ENCODE measurements at places on chromosomes 4 and X.

GRCh38 chrX:40468033-40468846 lies 112.5 kb upstream of the ATP6AP2 start:
- peak; percentile 39 for DNase-seq

GRCh38 chr4:17352357-17352756 lies 159.5 kb downstream of the QDPR start:
- DNase-seq = no peak

DNA sequence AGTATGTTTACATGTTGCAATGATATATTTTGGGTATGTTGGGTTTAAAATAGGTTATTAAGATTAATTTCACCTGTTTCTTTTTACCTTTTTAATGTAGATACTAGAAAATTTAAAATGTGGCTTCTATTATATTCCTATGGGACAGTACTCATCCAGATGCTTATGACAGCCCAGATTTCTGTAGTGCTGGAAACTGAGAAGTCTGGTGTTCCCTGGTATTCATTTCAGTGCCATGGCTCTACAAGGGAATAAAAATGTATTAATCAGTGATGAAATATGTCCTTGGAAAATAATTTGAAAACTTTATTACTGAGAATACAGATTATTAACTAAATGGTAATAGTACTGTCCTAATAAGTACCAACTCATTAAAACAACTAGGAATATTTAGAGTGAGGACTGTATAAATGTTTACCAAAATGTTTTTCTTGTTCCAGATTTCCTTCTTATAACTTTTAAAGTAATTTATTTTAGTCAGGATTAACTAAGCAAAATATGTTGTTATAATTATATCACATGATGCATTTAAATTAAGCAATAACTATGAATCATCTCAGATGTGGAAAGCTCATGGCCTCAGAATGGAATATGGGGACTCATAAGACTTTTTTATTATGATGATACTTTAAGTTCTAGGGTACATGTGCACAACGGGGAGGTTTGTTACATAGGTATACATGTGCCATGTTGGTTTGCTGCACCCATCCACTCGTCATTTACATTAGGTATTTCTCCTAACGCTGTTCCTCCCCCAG lies 25.3 kb downstream of the ARHGAP24 start:
- no peak for DNase-seq

GRCh38 chrX:115564243-115564642 lies 3.3 kb downstream of the PLS3 start:
- DNase-seq = no peak

DNA sequence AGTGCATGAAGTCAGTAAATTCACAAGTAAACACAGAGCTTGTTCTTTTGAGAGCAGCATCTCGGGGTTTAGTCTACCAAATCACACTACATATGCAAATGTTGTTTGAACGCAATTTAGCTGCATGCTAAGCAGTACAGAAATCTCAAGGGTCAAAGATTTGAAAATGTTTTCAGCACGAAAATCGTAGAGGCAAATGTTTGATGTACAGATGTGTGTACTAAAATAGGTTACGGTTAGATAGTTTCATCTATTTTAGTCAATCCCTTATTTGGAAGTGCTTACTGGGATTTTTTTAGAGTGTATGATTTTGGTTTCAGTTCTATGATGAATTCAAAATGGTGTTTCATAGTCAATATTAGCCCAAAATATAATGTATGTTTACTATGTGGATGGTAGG lies 1928.2 kb upstream of the TENM3 start:
- DNase-seq = no peak

- DNase-seq = no peak
Measured at GRCh38 chr4:138114434-138114833, 127.7 kb downstream of the SLC7A11 start.

- no peak for DNase-seq
Measured at GRCh38 chr4:55770662-55771061, 48.9 kb upstream of the EXOC1L start.

GRCh38 chr4:19239565-19239964 lies 1012.1 kb upstream of the SLIT2 start:
- DNase-seq = no peak

DNA sequence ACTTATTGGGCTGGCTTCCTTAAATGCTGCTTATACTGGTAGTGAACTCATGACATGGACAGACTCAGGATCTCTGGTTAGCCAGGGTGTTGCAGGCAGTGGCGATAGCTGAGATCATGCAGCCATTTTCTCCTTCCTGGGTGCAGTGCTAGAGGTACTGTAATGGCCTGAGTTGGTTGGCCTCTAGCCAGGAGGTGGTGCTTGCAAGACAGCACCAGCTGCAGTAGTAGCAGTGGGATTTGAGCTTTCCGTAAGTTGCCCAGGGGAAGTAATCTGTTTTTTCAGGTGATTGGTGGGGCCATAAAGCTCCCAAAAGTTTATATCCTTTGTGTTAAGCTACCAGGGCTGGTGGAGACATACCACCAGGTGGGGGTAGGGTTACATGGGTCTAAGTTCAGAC lies 45.1 kb upstream of the AADAT start:
- DNase-seq = no peak

DNA sequence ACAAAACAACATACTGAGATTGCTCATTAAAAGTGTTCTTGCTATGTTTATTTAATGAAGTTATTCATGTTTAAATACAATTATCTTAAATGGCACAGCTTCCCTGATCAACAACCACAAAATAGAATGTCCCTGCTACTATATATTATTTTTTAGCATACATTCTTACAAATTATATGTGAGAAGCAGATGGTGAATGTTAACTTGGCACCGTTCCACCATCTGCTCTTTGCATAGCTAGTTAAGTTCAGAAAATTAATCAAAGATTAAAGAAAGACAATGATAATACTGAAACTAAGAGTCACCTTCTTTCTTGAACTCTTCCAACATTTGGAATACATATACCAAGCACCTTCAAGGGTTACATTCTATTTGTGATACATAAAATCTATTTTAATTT lies 94.2 kb downstream of the PPP3CA start:
- DNase-seq = no peak

GRCh38 chrX:11190745-11191510 lies 79.8 kb downstream of the HCCS start:
- no peak for DNase-seq

GRCh38 chr4:76515975-76516843 lies 81.2 kb downstream of the SHROOM3 start:
- DNase-seq = no peak

- DNase-seq = peak; percentile 69
Measured at GRCh38 chrX:86047174-86047935, at the start of gene CHM. Gene CHM, minus strand, starts transcription at chrX:86047558. Its CDS starts 26 bp downstream, at chrX:86047532.

DNA sequence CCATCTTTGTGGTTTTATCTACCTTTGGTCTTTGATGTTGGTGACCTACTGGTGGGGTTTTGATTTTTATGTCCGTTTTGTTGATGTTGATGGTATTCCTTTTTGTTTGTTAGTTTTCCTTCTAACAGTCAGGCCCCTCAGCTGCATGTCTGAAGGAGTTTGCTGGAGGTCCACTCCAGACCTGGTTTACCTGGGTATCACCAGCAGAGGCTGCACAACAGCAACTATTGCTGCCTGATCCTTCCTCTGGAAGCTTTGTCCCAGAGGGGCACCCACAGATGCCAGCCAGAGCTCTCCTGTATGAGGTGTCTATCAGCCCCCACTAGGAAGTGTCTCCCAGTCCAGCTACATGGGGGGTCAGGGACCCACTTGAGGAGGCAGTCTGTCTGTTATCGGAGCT lies 199.3 kb upstream of the WDFY3 start:
- no peak for DNase-seq

GRCh38 chrX:68354879-68355628 lies 78.2 kb downstream of the OPHN1 start:
- no peak for DNase-seq

- peak; percentile 44 for DNase-seq
Measured at GRCh38 chr4:76738086-76738931, 159.6 kb downstream of the SOWAHB start.

GRCh38 chr4:155249016-155249566 lies 40.7 kb downstream of the NPY2R start:
- DNase-seq = no peak

GRCh38 chr4:617644-618641 lies 7.4 kb upstream of the PDE6B start:
- no peak for DNase-seq

- no peak for DNase-seq
Measured at GRCh38 chr4:78032446-78032845, 24.7 kb upstream of the FRAS1 start.

DNA sequence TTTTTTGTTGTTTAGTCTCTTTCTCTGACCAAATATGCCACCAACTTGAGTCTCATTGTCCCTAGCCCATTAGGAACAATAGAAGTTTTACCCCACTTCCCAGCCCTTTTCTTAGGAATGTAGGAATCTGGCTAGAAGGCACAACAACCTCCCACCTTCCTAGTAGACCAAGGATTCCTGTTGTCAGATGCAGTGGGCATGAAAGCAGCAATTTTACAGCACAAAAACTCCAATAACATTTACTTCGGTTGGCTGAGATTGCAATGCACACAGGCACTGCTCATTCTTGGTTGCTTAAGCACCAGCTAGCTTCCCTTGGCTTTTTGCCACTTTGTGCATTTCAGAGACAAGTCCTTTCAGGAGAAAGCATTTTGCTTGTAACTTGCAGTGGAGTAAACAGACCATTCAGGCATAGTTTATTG lies 312.8 kb downstream of the TENM3 start:
- no peak for DNase-seq

- no peak for DNase-seq
Measured at GRCh38 chr4:161704653-161705052, 459.1 kb downstream of the FSTL5 start.

DNA sequence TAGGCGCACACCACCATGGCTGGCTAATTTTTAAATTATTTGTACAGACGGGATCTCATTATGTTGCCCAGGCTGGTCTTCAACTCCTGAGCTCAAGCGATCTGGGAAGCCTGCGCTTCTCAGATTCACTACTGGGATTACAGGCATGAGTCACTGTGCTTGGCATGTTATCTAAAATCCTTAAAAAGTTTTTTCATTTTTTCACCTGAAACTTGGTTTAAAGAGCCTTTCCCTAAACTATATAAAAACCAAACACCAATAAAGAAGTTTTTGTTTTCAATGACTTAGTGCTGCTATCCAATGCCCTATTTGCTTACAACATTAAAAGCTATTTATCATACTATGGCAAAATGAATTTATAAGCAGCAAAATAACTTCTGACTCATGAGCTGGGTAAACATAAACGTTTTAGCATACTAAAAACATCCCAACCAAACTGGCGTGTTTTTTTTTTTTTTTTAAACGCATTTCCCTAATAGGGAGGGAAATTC lies 127.8 kb downstream of the UBE2K start:
- DNase-seq = no peak

- DNase-seq = no peak
Measured at GRCh38 chr4:81628489-81628888, 156.8 kb upstream of the RASGEF1B start.

- no peak for DNase-seq
Measured at GRCh38 chrX:124393659-124394058, 47.3 kb downstream of the SH2D1A start.

DNA sequence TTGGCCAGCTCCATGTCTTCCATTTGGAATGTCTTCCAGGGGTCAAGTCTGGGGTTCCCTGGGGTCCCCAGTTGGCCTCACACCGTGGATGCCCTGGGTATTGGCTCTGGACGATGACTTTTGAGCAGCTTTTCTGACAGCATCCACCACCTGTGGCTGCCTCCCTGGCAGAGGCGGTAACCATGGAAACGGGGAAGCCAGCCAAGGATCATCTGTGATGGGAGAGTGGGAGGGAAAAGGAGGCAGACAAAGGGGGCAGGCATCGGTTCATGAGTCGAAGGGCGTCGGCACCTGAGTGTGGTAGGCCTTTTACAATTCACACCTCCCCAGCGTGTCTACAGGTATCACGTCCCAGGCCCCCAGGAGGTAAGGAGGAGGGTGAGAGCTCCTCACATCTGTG lies 152.2 kb downstream of the ASMT start:
- no peak for DNase-seq

DNA sequence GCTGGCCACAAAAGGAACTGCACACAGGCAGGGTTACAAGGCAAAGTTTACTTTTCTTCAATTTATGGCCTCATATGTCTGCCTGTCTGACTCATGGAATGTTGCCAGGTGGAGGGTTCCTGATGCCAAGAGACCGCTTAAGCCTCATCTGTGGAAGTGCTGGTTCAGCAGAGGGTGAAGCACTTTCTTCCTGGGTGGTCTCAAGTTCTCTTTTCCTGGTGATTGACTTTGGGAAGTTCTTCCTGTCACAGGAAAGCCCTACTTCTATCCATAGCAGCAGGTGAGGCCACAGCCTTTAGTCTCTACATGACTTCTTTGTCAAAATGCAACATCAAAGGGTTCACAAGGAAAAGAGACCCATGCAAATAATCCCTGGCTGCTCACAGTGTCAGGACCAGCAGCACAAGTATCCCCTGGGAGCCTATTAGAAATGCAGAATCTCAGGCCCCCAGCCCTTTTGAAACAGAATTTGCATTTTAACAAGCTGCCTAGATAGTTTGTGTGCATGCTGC lies 81.4 kb upstream of the IGFBP7 start:
- DNase-seq = no peak

- DNase-seq = no peak
Measured at GRCh38 chrX:134513091-134513490, 53.1 kb downstream of the HPRT1 start.

DNA sequence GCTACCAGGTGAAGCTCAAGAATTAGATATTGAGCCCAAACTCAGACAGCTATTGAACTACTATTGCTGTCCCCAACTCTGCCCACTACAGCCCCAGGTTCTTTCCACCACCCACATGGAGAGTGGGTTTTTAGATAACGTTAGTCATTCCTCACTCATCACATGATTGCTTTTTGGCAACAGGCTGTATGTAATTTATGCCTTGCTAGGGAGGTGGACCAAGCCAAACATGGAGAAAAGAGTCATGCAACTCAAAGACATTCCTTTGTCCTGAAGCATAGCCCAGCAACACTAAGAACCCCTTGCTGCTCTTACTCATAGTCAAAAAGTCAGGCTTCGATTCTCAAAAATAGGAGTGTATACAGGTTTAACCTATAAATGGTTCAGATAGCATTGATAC lies 275.9 kb upstream of the VCX3A start:
- no peak for DNase-seq

DNA sequence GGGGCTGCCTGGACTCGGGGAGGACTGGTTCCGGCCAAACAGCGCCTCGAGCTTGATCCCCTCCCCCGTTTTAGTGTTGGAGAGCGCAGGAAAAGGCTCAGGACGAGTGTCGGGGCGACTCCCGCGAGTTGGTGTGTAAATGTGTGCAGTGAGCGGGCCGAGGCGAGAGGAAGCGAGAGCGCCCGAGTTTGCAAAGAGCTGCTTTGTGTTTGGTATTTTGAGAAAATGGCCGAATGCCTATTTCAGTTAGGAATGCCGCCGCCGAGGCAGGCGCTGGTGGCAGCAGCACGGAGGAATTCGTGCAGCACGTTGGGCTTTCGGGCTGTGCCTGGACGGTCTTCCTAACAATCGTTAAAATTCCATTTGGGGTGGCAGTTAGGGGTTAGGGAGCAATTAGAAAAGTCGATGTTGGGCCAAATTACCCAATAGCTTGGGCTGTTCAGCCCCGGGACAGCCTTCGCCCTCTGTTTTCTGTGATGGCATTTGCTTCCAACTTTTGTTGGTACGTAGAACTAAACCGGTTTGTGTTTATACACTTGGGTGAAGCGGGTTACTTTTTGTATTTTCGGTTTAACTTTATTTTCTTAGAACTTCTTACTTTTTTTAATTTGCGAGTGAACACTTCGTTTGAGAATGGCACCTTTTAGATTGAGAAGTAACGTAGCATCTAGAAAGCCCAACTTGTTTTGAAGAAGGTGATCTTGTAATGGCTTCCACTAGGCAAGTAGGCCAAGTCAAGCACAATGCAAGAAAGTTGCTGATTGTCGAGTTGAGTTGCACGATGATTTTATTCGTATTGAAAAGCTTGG lies 1.6 kb downstream of the REST start:
- DNase-seq = no peak

Measured in activated T-cell treated with anti-CD3 and anti-CD28 coated beads, Interleukin-2, amount 50 U/mL, for 48 hours (primary cell).